ENCODE measurements at places on chromosomes 5 and 9.

DNA sequence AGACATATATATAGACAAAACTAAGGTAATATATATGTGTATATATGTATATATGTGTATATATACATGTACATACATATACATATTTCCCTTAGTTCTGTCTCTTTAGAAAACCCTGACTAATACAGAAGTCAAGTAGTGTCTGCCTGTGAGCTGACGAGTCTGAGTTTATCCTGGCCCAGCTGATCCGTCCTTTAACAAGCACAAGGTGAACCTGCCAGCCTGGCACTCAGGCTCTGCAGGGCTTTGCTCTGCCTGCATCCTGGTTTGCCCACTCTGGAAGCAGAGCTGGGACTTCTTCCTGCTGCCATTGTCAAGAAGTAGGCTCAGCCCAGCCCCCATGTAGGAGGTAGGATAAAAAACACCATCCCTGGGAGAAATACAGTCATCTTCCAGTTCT, 388.0 kb downstream of the ICE1 start:
- no peak for DNase-seq

DNA sequence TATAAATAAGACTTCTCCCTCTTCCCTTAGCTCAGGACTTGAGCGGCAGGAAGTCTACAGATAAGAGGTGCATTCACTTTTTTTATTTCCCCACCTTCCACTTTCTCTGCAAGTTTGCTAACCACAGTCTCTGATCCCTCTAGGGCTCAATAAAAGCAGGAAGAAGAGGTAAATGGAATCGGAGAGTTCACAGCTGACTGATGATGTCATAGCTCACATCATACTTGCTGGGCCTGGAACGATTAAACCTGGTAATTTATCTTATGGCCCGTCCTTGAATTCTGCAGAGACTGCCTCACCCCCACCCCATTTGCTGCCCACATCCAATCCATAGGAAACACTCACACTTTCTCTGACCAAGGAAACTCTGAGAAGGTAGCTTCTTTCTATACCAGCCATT, 62.9 kb downstream of the DRD1 start:
- DNase-seq: no peak

GRCh38 chr5:161850491-161850890, 2.6 kb downstream of the GABRA1 start:
- DNase-seq: no peak

DNA sequence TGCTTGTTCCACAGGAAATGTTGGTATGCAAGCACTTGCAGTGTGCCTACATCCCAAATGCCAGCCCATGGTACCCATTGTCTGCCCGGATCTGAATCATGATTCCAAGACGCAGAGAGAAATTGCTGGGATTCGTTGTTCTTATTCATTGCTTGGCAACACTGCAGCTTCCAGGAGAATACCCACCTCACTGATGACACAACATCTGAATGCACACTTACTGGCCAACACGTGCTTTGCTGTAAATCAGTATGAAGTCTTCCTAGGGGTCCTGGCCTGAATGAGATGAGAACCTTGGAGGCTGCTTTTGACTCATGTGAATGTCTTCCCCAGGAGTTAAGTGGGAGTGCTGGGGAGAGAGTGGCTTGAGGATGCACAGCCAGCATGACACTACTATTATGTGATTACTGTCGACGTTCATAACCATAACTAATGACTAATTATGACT, 11.6 kb downstream of the SRD5A1 start:
- no peak for DNase-seq

DNA sequence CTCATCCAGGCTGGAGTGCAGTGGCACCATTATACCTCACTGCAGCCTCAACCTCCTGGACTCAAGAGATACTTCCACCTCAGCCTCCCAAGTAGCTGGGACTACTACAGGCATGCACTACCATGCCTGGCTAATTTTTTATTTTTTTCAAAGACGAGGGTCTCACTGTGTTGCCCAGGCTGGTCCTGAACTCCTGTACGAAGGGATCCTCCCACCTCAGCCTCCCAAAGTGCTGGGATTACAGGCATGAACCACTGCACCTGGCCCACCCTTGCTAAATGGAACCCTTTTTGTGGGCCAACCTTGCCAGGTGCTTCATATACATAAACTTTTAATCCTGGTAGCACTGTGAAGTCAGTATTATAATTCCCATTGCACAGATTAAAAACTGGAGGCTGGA, 1.0 kb downstream of the GRHPR start:
- DNase-seq: no peak

- DNase-seq: no peak
Measured at GRCh38 chr9:118784033-118784432, 585.2 kb downstream of the BRINP1 start.

- DNase-seq: no peak
Measured at GRCh38 chr5:171427318-171428167, 8.1 kb downstream of the FGF18 start.

- DNase-seq: no peak
Measured at GRCh38 chr5:33261305-33261704, 179.5 kb upstream of the TARS1 start.

GRCh38 chr5:61801174-61801573, 469.1 kb downstream of the ZSWIM6 start:
- no peak for DNase-seq

Measured in eye (tissue), 1 donor.